ENCODE measurements at places on chromosomes 1 and 21.

GRCh38 chr1:41525891-41526587 is 41.6 kb upstream of the EDN2 start:
- DNase-seq = no peak

DNA sequence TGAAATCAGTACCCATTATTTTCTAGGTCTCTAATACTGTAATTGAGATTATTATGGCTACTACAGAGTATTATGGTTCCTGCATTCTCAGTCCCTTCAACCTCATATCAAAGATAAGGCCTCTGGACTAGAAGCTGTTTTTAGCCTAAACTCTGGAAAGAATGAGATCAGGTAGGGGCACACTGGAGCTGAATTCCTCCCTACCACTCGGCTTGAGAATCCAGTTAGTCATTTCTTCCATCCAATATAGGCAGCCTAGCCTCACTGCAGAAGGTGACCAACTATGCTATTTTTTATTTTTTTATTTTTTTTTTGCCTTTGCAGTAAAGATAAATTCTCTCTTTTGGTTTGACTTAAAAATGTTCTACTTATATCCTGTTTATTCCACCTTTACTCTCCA is 8.0 kb upstream of the HAX1 start:
- no peak for DNase-seq

DNA sequence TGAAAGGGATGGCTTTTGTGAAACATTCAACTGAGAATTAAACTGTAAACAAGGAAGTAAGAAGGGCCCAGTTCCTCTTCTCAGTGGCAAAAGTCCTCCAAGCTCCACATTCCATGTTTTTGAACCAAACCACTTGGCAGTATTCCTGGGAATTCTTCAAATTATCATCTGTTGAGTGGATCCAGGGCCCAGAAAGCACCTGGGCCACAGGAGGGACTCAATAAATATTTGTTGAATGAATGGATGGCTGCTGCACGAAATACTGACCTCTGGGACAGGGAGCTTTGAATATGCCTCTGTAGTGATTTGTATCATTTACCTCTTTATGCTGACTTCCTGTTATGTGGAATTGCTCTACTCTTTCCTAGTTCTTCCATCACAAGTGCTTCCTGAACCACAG is 4.7 kb downstream of the SLC35F3 start:
- no peak for DNase-seq

GRCh38 chr21:29117372-29117955 is 13.0 kb upstream of the MAP3K7CL start:
- no peak for DNase-seq

Data from CD4-positive, alpha-beta T cell treated with Interleukin-12 subunit alpha and Interleukin-12 subunit beta, for 1 hour (primary cell).